Activated B cell treated with CpG ODN at 0.5 μM for 24 hours (primary cell): ENCODE measurements at places on chromosomes 7 and 10.

DNA sequence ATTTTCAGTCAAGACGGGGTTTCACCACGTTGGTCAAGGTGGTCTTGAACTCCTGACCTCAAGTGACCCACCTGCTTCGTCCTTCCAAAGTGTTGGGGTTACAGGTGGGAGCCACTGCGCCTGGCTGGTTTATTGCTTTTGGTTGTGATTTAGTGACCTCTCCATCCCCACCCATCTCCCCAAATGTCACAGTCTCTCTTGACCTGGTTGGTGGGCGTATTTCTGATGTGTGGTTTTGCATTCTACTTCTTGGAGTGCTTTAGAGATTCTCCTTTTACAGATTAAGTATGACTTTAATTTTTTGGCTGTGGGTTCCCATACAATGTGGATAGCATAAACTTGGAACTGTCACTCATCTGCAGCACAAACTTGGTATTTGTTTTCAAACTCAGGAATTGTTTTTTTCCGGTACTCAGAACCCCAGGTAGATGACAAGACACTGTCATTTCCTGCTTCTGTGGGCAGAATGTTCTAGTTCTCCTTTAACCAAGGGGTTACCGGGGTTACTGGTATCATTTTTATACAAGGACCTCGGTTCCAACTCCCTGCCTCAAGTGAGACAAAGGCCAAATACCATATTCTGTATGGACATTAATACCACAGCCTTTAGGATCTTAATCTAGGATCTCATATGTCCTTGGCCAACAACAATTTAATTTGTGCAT lies 50.5 kb downstream of the MRC1 start:
- DNase-seq: no peak

DNA sequence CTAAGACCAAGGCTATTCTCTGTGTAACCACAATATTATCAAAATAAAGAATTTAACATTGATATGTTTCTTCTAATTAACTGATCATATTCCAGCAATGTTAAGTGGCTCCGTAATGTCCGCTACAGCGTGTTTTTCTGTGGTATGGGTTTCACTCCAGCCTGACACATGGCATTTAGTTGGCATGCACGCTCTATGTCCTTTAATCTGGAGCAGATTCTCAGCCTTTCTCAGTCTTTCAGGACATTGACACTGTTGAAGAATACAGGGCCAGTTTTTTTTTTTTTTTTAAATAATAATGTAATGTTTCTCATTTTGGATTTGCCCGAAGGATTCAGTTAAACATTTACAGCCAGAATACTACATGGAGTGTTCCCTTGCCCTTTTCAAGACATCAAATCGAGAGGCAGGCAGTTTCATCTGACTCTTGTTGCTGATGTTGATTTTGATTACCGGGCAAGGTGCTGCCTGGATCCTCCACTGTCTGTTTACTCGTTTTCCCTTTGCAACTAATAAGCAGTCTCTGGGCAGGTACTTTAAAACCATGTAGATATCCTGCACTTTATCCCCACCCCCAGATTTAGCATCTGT lies 97.5 kb upstream of the GJD4 start:
- no peak for DNase-seq

DNA sequence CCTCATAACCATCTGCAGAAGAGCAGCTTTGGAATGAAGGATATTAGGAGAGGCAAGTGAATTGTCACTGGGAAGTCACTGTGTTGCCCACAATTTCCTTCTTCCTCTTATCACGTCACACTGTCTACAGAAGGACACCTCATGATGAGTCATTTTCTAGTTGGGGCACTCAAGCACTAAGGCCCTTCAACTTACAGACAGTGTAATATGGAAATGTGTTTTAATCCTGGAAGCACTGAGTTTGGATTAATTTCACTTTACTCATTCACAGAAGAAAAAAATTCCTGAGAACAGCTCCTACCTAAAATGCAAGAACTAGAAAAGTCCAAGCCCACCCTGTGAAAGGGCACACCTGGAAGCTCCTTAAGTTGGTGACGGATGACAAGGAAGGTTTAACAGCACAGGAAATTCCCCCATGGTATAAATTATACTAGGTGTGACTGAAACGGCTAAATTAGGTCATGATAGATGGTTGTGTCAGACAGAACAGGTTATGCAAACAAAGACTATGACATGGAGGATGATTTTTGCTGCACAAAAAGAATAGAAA lies 56.6 kb downstream of the PARD3 start:
- DNase-seq: no peak

- DNase-seq: no peak
Observed at GRCh38 chr10:4532467-4532866, 293.5 kb upstream of the AKR1E2 start.

GRCh38 chr10:125283191-125283835 lies 123.0 kb upstream of the CTBP2 start:
- no peak for DNase-seq

DNA sequence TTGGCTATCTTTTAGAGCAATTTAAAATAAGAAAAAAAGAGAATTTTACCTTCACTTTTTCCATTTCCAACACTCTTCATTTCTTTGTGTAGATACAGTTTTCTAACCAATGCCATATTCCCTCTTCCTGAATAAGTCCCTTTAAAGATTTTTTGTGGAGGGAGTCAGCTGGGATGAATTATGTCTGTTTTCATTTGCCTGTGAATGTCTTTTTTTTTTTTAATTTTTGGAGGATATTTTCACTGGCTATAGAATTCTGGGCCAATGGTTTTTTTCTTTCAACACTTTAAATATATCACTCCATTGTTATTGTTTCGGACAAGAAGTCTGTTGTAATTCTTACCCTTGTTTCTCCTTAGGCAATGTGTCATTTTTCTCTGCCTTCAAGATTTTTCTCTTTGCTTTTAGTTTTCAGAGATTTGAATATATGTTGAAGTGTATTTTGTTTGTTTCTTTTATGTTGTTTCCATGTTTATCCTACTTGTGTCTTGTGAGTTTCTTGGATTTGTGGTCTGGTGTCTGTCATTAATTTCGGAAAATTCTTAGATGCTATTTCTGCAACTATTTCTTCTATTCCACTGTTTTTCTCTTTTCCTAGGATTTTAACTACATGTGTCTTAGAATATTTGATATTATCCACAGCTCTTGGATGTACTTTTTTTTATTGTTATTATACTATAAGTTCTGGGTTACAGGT lies 20.0 kb upstream of the CXCL12 start:
- DNase-seq: no peak
